Hair follicle dermal papilla cell (primary cell): ENCODE measurements at places on chromosomes 6 and 20. TPM values are rescaled to one million over a fixed set of nuclear protein-coding genes. Genes with fewer than 3 reads are reported as not detected.

NOX3 gene
- total RNA-seq = not detected in 2 replicates

CRISP3 gene
- not detected in 2 replicates for total RNA-seq

SPDEF gene
- total RNA-seq = under 0.01 TPM in 1 of 2 replicates, not detected in the other

HLA-DRB1 gene
- 0.12 and 3.1 TPM in 2 replicates for total RNA-seq

TRIM10 gene
- total RNA-seq = not detected in 2 replicates

SAPCD1 gene
- total RNA-seq = 0.61 TPM in 1 of 2 replicates, not detected in the other

RBM12 gene
- 58.7 and 70.9 TPM in 2 replicates for total RNA-seq

PRRT1 gene
- 0.16 TPM in 1 of 2 replicates, not detected in the other for total RNA-seq

SPTLC3 gene
- 3.6 and 6.7 TPM in 2 replicates for total RNA-seq

EGFL8 gene
- total RNA-seq = 0.97 and 1.9 TPM in 2 replicates

SLC35F1 gene
- under 0.01 TPM in 1 of 2 replicates, not detected in the other for total RNA-seq

L3MBTL3 gene
- total RNA-seq = 11.4 and 11.7 TPM in 2 replicates

MMP24 gene
- total RNA-seq = 0.73 and 0.81 TPM in 2 replicates

NMBR gene
- not detected in 2 replicates for total RNA-seq

VNN1 gene
- total RNA-seq = 0.49 TPM in 1 of 2 replicates, not detected in the other

FGD2 gene
- not detected in 2 replicates for total RNA-seq

PKIB gene
- 0.12 and 0.16 TPM in 2 replicates for total RNA-seq

BPIFB4 gene
- not detected in 2 replicates for total RNA-seq

PGBD1 gene
- total RNA-seq = 5.3 and 7.0 TPM in 2 replicates

MUCL3 gene
- not detected in 2 replicates for total RNA-seq

SLC35D3 gene
- total RNA-seq = not detected in 2 replicates

CPXM1 gene
- total RNA-seq = 0.65 and 0.73 TPM in 2 replicates

SLPI gene
- total RNA-seq = not detected in 2 replicates

CEP57L1 gene
- total RNA-seq = 14.7 and 20.0 TPM in 2 replicates

CLDN20 gene
- not detected in 2 replicates for total RNA-seq

TLDC2 gene
- 0.49 and 0.97 TPM in 2 replicates for total RNA-seq

MEI4 gene
- under 0.01 TPM in 2 replicates for total RNA-seq

FAM50B gene
- 7.8 and 8.6 TPM in 2 replicates for total RNA-seq

UBD gene
- total RNA-seq = not detected in 2 replicates

NKAIN4 gene
- 0.61 TPM in 1 of 2 replicates, not detected in the other for total RNA-seq

HSPA1L gene
- total RNA-seq = 0.73 and 0.97 TPM in 2 replicates

TMEM74B gene
- not detected in 2 replicates for total RNA-seq

ERGIC3 gene
- total RNA-seq = 282 and 421 TPM in 2 replicates

SEMG1 gene
- total RNA-seq = not detected in 2 replicates

CNR1 gene
- not detected in 2 replicates for total RNA-seq

MCCD1 gene
- not detected in 2 replicates for total RNA-seq

BPIFB2 gene
- not detected in 2 replicates for total RNA-seq

KCNK16 gene
- total RNA-seq = not detected in 2 replicates

CST7 gene
- not detected in 2 replicates for total RNA-seq

MAN1A1 gene
- 89.9 and 98.3 TPM in 2 replicates for total RNA-seq

PTCRA gene
- not detected in 2 replicates for total RNA-seq
